ENCODE measurements at places on chromosomes 2 and 18.

DNA sequence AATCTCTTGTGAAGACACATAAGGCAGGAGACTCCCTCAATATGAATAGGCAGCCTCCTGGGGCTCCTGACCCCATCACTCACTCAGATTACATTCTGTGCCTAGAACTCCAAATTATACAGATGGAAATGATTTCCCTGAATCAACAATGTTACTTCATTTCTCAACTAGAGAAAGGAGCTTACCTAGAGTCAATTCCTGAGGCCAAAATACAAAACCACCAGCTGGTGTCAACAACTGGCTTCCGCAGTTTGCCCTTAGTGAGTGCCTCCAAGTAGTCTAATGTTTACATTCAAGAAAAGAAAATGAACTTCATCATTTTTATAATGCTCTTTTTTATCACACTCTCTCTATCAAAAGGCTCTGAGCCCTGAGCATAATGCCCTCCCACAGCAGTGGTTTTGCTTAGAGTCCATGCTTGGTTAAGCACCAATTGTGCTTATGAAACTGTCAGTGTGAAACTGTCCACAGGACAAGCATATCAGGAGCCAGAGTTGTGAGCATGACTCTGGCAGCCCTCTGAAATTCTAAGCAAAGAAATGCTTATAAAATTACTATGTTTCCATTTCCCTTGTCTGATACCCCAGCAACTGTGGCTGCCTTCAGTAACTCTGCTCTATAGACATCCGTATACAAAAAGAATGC is 305.7 kb upstream of the PKDCC start:
- no peak for DNase-seq

DNA sequence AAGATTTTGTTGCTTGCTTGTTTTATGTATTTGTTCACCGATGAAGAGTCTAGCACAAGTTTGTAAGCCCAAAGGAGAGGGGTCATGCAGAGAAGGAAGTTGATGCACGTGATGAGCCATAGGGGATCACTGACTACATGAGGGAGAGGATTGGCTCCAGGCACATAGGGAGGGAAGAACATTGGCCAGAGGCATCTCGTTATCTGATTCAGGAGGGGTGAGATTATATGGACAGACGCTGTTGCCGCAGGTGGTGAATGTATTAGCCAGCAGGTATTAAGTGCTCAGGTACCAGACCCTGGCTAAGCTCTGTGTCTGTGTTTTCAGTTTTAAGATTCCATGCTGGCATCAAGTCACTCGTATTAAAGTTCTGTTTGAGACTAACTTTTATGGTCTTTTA is 91.8 kb upstream of the CHST9 start:
- no peak for DNase-seq

GRCh38 chr18:12659904-12660605 is 2.1 kb upstream of the SPIRE1 start:
- DNase-seq = no peak

GRCh38 chr18:54415086-54415485 is 57.4 kb downstream of the C18orf54 start:
- no peak for DNase-seq

- no peak for DNase-seq
These were observed 128.4 kb downstream of the RNF152 start for GRCh38 chr18:61764381-61764780.

DNA sequence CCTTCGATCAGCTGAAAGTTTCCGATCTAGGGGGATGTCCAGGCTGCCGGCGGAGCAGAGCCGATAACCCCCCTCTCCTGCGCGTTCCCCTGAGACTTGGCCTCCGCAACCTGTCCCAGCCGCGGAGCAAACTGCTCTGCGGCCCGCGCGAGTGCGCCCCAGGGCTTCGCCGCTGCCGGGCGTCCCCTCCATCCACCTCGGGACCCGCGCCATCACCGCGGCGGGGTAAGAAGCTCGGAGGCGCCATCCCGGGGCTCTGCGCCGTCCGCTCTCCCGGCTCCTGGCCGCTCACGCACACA is 990 bp upstream of the GDF7 start:
- no peak for DNase-seq

GRCh38 chr2:64179582-64180321 is 35.5 kb upstream of the PELI1 start:
- DNase-seq = no peak

DNA sequence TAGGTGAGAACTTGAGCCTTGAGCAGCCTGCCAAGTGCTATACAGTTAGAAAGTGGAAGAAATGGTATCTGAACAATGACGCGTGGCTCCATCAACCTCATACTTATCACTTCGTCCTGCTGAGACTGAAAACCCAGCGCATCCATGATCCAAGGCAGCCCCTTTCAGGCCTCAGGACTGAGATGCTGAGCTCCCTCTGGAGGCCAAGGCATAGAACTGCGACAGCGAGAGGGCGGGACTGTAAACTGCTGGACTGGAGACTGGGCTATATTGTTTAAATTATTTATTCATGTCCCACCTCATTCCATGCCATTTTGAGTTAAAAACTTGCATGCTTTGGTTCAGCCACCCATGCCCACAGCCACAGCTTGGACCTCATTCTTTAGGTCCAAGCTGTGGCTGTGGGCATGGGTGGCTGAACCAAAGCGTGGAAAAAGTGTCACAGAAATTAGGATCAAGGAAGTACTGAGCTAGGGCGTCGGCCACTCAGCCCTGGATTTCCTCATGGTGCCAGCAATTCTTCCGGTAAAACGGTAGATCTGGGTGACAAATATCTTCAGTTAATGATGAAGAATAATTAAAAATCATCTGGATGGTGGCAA is 195.5 kb downstream of the L3MBTL4 start:
- DNase-seq = peak; percentile 10

DNA sequence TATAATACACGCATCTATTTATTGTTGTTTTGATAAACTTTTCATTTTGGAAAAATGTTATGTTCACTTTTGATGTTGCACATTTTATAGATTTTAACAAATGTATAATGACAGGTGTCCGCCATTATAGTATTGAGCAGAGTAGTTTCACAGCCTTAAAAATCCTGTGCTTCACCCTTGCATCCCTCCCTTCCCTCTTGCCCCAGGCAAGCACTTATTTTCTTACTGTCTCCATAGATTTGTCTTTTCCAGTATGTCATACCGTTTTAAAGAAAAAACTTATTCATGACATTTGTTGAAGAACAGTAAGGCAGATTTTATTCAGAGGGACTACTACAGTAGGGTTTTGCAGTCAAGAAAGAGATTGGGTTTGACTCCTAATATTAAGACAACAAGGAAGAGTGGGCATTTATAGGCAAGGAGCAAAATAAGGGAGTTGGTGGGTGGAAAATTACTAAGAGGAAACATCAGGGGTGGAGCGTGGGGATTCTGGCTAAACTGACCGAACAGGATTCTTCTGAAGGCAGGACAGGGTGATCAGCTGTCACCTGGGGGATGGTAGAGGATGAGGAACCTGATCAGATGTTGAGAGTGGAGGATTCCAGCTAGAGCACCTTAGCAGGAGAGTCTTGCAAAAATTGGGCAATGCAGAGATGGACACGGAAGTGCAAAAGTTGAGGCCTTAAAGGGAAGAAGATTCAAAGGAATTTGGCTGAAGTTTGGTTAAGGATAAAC is 108.8 kb downstream of the NCK2 start:
- no peak for DNase-seq

All from nucleus accumbens (tissue), 56 donors.